ENCODE measurements at places on chromosomes 6 and 20.

DNA sequence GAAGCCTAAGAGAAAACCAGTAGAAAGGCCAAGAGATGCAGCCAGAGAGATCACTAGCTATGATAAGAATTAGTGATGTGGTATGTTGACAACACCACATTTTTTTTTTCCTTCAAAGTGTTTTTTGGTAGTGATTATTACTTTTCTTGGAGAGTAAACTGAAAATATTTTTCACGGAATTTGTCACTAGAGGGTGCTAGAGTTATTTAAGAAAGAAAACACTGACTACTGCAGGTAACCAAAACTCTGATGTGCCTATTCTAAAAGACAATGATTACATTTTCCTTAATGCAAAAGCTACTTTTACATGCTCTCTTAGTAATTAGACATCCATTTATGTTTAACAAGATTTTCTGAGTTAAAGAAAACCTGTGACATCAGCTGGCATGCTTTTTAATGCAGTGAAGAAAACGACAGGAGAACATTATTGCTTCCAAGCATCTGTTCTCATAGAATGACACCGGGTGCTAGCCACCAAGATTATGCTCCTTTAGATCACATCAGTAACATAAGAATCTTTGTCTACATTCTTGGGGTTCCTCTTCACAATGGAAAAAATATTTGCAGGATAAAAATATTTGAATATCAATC is 28.8 kb downstream of the RWDD2A start:
- peak; percentile 13 for DNase-seq

- DNase-seq, result no peak
Observed at GRCh38 chr6:77136086-77136485, 327.2 kb downstream of the HTR1B start.

- no peak for DNase-seq
Observed at GRCh38 chr20:40811660-40812414, 122.8 kb upstream of the MAFB start.

GRCh38 chr6:56794421-56794820 is 151.7 kb upstream of the DST start:
- no peak for DNase-seq

GRCh38 chr6:113112086-113112485 is 745.1 kb upstream of the MARCKS start:
- DNase-seq, result no peak

GRCh38 chr6:113172531-113172966 is 684.6 kb upstream of the MARCKS start:
- DNase-seq, result peak; percentile 29

DNA sequence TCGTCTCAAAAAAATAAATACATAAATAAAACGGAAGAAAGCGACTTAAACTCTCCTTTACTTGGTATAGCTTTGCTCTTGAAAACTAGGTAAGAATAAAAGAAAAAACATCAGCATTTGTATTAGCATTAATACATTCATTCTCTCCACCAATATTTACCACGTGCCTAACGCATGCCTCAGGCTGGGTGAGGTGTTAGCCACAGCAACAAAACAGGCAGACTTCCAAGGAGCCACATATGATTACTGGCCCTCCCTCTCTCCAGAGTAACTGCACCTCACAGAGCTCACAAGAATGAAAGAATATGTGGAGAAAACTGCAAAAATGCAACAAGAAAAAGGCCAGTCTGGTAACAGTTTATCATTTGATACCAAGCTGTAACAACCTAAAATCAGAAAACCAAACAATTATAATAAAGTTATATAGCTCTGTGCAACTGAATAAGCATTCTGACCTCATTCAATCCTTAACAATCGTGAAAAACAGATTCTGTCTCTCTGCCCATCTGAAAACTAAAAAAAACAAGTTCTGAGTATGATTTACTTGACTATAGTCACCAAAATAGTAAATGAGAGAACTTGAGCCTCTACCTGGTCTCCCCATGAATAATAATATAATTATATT is 5.2 kb downstream of the NAPB start:
- no peak for DNase-seq

DNA sequence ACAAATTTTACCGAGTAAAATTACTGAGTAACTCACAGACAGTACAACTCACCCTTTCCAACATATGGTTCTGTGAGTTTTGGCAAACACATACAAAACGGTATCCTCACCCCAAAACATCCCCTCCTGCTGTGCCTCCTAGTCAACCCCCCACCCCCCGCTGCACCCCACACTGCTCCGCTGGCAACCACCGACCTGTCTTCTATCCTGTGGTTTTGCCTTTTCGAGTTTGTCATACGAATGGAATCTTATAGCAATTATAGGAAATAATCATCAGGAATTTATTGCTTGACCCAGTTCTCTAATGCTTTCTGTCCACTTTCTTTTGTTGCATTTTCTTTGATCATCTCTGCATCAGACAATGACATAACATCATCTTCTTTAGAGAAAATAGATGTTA is 312.3 kb downstream of the KIF16B start:
- DNase-seq, result no peak

DNA sequence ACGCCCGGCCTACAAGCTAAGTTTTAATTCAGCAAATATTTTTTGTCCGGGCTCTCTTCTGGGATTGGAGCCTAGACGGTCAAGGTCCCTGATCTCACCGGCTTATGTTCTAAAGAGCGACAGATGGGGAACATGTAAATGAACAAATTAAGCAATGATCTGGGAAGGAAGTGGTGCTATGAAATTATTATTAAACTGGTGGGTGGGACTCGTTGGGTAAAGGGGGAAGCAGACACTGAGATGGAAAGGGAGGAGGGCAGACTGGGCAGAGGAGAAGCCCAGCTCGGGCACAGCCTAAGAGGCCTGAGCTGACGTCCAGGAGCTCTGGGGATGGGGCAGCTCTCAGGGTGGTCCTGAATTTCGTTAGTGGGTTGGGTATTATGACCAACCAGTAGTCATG is 81.8 kb upstream of the AGPAT4 start:
- DNase-seq, result no peak

DNA sequence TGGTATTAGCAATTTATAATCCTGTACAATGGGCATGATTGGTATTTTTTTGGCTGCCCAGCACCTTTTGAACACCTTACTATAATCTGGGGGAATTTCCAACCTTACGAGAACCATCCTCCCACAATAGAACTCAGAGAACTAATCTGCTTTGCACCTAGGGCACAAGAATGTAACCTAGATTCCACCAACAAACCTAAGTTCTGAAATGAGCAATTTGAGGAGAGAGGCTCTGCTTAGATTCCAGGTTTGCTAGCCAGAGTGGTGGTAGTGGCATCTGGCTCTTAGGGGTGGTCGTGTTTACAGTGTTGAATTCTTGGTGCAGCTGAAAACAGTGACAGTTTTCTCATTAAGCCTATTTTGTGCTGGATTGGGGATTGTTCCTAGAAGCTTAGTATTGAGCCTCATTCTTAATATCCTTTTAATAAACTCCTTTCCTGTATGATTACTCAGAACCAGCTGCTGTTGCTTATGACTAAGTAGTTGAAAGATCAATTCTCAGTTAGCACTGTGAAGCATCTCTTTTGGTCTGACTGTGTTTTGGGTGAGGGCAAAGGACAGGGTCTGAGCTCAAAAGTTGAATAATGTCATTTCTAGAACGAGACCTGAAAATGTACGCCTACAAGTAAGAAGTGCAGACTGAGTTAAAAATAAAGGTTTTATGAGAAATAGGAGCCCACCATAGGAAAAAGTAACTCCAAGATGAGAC is 385.6 kb downstream of the CDKAL1 start:
- peak; percentile 25 for DNase-seq

GRCh38 chr20:16580620-16581019 is 7.4 kb upstream of the KIF16B start:
- DNase-seq, result no peak

Data from foreskin melanocyte (primary cell).